ENCODE measurements at places on chromosomes 11 and 22.
A peak's percentile ranks its signal among the peaks of the same experiment; 100 is the strongest.

DNA sequence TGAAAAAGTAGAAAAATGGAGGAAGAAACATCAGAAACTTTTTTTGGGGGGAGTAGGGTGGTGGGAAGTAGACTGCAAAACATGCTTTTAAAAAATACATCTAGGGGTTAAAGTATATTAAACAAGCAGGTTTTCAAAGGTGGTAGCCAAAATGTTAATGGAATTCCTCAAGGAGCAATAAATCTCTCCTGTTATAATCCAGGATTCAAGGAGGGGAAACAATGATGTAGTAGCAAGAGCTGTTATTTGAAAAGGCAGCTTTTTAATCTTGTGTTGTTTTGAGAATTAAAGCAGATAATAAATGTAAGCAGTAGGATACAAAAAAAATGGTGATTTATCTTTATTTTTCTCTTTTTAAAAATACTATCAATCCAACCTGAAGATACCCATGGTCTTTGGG, 736.5 kb upstream of the CCDC90B start:
- DNase-seq: no peak

DNA sequence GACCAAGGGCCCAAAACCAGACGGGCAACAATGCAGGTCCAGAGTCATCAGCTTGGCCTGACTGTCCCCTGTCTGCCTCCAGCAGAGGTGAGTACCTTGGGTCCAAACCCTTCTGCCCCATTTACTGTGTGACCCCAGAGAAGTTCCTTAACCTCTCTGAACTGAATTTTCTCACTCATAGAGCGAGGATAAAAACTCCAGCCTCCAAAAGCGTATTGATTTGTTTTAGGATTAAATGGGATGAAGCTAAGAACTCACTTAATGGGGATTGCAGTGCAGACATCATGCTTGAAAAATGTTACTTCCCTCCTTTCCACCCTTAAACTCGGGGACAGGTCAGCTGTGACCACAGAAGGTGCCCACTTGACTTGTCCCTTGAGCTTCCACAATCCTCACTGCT, 22.6 kb downstream of the IGLL1 start:
- no peak for DNase-seq

DNA sequence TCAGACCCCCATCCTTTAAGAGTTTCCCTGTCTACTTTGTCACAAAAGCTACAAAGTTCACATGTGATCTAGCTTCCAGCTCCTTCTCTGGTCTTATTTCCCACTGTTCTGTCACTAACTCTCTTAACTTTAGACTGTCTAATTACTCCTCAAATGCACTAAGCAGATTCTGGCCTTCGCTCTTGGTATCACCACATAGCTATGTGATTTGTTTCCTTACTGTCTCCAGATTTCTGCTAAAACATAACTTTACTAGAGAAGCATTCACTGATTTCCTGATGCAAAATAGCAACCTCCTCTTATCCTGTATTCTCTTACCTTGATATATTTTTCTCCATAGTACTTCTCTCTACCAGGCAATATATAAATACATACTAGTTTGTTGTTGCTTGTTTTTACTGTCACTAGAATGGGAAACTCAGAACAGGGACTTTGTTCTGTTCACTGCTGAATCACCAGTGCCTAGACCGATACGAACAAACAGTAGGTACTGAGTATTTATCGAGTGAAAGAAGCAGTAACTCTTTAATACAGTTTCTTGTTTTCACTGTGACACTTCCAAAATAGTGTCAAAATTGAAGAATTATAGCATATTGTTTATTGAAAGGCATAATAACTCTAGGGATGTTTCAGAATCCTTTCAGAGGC, 205.6 kb downstream of the DDX10 start:
- no peak for DNase-seq

DNA sequence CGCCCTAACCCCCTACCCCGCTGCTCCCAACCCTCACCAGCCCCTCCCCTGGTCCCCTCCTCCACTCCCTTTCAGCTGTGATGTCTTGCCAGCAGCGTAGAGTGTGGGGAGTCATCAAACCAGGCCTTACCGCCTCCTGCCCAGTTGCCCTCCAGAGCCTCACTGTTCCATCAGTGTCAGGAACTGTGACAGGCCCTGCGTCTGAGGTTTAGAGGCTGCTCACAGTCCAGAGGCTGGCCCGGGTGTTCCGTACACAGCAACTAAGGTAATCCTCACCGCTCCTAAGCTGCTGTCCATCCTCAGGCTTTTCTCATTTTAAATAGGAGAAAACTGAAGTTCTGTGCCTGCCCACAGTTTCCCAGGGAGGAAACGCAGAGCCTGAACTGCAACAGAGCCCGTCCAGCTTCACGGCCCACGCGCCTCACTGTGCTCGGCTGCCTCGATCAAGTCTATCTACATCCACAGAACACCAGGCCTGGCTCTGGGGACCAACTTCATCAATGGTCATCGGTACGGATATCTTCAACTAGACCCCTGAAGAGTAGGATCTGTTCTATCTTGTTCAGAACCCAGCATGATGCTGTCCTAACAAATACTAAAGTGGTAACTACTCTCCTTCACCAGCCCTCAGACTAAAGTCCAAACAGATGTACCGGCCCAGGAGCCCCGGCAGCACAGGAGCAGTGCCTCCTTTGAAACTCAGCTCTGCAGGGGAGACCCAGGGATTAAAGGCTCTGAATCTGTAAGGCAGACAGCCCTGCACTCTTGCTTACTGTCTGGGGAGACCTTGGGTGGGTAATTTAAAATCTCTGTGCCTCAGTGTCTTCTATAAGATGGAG, 10.3 kb downstream of the VPS37C start:
- DNase-seq: no peak

DNA sequence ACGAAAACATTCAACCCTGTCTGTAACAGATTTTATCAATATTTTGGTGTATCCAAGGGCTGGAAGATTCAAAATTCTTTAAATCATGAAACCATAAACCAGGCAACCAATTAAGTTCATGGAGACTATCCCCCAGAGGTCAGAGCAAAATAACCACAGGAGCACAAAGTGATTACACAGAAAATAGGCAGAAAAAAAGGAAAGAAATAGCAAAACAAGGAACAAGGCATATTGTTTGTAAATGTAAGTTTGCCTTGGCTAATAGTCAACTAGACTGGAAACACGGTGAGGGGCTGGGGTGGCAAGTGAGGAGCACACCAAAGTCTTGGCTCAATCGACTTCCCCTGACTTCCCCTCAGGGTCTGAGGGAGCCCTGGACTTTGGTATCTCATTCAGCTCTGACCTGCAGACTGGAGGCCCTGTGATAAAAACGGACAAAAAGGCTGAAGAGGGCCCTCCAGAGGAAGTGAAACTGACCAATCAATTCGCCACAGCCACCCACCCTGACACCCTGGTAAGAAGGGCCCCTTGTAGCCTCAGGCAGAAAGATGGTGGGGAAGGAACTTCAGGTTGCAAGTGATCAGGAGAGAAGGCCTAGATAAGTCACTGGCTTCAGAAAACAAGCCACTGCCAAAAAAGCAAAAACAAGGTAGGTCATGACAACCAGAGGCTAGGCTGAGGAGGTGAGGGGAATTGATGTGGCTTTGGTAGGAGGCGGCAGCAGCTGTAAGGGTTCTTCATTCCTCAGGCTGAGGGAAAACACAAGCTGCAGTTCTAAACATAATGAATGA, 1.8 kb downstream of the SIK3 start:
- DNase-seq: peak; percentile 42

GRCh38 chr22:23179381-23180299, 669 bp upstream of the BCR start:
- no peak for DNase-seq

DNA sequence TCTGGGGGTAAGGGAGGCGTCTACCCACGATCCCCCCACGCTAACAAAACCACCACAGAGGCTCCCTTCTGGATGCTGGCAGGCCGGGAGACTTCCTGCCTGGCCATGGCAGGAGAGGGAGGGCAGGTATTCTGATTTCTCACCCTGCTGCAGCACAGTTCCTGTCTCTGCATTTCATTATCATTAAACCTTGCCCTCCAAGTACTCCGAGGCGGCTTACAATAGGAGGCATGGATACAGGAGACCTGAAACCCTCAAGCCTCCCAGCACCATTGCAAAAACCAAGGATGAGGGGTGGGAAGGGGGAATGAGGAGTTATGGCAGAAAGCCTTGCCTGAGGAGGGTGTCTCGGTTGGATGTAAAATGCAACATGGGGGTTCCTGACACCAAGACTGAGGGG, 44.1 kb upstream of the MN1 start:
- DNase-seq: no peak

DNA sequence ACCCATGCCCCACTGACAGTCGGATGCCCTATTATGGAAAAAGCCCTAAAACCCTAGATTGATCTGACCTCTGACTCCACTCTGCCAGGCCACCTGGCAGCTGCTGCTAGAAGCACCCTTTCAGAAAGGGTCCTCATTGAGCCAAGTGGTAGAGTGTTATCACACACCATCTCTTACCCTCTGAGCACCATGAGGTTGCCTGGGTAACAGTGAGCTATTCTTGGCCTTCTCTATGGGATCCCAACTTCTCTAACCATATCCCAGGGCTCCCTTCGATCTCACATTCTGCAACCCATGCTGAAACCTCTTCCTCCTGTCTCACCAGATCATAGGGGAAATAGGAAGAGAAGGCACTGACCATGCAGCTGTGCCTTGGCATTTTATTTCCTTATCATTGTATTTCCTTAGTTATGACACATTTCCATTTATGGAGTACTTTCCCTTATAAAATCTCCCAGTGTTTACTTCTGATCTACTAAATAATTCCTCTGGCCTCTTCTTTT, 52.7 kb downstream of the MPPED2 start:
- no peak for DNase-seq

DNA sequence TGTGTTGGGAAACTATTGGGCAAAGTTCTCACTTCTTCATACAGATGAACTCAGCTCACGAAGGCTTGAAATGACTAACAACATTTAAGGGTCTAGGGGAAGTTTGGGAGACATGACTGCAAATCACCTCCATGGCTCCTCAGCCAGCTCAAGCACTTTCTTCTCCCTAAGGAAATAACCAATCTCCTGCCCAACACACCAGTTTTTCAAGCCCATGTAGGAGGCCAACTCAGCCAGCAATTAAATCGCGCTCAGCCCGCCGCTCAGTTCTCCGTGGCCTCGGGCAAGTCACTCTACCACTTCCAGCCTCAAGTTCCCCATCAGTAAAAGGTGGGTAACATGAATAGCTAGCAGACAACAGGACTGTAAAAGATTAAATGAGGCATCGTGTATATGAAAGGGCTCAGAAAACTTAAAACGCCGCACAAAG, 796 bp downstream of the POLDIP3 start:
- no peak for DNase-seq

- DNase-seq: no peak
These were observed 31.3 kb downstream of the LRRC74B start for GRCh38 chr22:21076912-21077625.

DNA sequence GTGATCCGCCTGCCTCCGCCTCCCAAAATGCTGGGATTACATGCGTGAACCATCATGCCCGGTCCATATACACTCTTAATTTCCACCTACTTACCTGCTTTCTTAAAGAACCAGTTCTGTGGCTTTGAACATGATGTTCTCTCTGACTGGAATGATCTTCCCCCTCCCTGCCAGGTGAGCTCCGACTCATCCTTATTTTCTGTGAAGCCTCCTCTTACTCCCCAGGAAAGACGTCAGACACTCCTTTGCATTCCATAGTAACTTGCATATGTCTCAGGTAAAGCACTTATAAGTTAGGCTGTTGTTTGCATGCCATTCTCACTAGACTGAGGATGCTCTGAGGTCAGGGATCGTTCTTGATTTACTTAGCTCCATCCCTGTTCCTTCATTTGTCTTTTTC, 91.8 kb upstream of the RAB1B start:
- no peak for DNase-seq

- no peak for DNase-seq
These were observed 38.6 kb downstream of the PPP6R3 start for GRCh38 chr11:68498903-68499883.

DNA sequence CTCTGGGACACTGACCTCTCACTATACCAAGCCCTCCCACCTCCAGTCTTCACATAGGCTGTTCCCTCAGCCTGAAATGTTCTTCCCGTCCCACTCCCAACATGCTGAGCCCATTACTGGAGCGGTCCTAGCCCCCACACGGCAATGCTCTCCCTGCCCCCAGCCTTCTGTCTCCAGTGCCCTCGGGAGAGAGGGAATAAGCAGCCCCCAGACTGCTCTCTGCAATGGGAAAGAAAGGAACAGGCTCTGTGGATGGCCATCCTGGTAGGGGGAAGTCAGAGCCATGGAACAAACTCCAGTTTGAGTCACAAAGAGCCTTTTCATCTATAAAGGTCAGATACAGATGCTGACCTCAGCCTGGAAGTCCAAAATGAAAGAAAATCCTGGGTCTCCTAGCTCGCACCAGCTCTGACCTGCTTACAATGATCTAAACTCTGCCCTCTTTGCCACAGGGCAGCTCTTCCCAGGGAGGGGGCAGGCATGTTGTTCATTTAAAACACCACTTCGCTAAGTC, 62.6 kb downstream of the FLRT1 start:
- no peak for DNase-seq

DNA sequence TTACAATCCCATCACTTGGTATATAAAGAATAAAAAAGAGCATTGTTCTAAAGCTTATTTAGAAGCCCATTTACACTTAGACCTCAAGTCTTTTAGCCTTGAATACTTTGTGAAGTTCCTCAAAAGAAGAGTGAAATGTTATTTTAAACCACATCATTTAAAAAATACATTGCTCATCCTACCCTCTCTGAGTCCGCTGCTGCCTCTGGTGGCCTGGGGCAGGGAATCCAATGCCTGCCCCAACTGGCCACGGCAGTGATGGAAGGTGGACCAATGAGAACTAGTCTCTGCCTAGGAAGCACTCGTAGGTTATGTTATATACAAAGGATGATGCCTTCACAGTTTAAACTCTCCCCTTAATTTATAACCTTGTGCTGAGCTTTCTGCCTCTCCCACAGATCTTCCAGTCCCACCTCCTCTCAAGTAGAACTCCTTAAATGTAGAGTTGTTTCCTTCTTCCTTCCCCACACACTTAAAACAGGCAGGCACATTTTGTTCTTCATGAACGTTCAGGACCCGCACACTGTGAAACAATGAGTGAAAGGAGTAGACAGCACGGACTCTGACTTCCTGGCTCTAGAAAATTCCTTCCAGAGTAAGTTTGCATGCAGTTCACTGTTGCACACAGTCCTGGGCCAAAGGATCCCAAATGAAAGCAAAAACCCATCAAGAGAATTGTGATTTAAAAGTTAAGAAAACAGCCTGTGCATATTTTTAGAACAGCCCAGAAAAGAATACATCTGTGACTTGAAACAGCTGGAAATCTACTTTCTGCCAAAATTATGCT, 167.8 kb downstream of the RRAS2 start:
- no peak for DNase-seq

GRCh38 chr22:46849101-46849500, 86.7 kb downstream of the TBC1D22A start:
- DNase-seq: no peak

DNA sequence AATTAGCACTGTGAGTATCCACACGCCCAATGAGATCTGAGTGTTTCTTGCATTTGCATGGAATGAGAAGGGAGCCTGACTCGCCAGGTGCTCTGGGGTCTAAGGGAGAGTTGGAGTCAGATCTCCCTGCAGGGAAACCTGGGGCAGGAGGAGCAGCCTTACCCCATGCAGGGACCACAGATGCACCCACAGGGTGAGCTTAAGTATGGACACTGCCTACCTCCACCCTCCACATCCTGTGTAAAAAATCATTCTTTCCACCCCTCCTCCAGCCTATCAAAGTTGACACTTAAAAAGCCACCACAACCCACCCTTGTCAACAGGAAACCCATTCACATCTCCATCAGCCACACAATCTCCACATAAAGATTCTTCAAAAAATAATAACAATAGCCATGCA, 67.0 kb upstream of the IGLL5 start:
- no peak for DNase-seq

Measured in activated CD8-positive, alpha-beta memory T cell treated with anti-CD3 and anti-CD28 coated beads, Interleukin-2, amount 50 U/mL, for 4 hours (primary cell).